ENCODE measurements at places on chromosomes 1 and 21.

GRCh38 chr1:31214316-31215064 is 25.2 kb downstream of the NKAIN1 start:
- no peak for DNase-seq

- no peak for DNase-seq
These were observed 48.3 kb downstream of the CD46 start for GRCh38 chr1:207799989-207800648.

GRCh38 chr1:173191011-173191705 is 16.0 kb downstream of the TNFSF4 start:
- DNase-seq = no peak

DNA sequence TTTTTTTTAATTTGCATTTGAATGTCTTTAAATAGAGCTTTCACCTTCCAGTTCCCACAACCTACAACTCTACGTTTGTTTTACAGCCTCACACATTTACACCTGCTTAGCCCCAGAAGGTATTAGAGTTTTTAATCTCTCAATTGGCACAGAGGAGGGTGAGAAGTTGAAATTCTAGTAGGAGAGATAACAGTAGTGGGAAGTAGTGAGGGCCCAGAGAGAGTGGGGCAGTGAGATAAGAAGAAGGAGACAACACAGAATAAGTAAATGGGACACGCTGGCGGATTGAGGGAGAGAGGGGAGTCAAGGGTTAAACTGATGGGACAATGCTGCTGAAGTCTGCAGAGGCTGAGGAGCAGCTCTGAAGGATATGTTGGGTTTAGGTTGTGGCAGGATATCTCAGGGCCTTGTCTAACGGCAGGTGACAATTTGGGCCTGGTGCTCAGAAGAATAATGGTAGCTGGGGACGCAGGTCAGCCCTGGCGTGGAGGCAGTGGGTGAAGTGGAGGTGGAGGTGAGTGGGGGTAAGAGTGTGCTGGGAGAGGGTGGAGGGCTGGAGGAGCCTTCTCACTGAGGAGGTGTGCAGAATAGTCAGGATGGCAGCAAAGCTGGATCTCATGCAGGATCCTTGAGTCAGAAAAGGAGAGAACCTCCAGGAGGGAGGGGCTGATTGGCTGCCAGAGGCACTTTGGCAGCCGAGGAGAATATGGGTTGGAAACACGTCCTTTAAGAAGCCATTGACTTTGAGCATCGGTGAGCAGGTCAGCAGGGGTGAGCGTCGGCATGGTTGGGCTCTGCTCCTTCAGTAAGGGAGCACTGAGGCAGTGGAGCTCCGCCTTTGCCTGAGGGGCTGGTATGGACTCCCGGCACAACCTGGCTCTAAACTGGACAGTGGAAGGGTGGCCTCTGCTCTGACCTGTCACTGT is 72.9 kb downstream of the SYT6 start:
- DNase-seq = no peak

DNA sequence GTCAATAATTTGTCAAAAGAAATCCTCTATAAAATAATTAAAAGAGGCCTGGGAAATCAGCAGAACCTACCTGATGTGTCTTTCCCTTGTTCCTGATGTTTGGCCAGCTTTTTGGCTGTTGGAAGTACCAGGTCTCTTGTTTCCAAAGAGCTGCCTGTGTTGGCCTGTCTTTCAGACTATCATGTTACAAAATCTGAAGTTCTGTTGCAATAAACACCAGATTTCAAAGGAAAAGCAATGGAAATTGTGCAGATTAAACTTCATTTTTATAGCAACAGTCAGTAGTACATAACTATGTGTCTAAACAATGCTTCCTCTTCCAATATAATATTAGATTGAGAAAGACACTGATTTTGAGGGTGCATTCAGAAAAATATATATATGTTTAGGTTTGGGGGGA is 647.2 kb upstream of the CXADR start:
- DNase-seq = no peak

DNA sequence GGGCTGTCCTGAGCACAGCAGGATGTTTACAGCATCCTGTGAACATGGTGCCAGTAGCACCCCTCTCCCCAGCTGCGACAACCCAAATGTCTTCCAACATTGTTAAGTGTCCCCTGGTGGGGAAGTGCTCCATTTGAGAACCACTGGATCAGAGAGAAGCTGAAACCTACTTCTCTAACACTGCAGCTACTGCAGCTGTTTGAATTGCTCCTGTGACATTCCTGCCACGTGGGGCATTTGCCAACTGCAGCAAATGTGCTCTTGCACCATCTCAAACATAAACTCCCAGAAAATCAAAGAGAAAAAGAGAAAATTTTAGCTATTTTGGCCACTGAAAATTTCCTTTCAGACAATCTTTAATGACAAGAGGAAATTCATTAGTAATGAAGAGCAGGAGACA is 11.0 kb downstream of the SLC2A5 start:
- no peak for DNase-seq

GRCh38 chr1:241612533-241613477 is 27.4 kb downstream of the CHML start:
- DNase-seq = no peak

GRCh38 chr1:30919025-30919881 is 10.7 kb upstream of the SDC3 start:
- DNase-seq = no peak

- DNase-seq = no peak
These were observed 6.2 kb upstream of the PRDM16 start for GRCh38 chr1:3062616-3063378.

GRCh38 chr1:3453203-3453761 is 1.2 kb upstream of the ARHGEF16 start:
- no peak for DNase-seq

DNA sequence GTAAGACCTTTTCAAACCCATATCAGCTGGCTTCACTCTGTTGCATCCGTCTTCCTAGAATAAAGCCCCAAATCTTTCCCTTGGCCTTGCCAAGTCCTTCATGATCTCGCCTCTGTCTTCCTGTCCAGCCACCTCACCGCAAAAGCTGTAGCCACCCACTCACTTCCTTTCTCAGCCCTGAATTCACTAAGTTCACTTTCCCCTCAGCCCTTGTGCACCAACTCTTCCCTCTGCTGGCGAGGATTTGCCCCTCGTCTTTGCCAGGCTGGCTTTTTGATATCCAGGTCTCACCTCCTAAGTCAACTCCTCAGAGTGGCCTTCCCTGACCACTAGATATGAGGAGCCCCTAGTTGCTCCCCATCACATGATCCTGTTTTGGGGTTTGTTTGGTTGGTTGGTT is 3.9 kb upstream of the COL16A1 start:
- no peak for DNase-seq

GRCh38 chr1:112904071-112904830 is 51.7 kb downstream of the SLC16A1 start:
- DNase-seq = no peak

- DNase-seq = no peak
These were observed 1353.9 kb downstream of the NCAM2 start for GRCh38 chr21:22352088-22352487.

- no peak for DNase-seq
These were observed 35.4 kb upstream of the CD1D start for GRCh38 chr1:158145173-158145719.

DNA sequence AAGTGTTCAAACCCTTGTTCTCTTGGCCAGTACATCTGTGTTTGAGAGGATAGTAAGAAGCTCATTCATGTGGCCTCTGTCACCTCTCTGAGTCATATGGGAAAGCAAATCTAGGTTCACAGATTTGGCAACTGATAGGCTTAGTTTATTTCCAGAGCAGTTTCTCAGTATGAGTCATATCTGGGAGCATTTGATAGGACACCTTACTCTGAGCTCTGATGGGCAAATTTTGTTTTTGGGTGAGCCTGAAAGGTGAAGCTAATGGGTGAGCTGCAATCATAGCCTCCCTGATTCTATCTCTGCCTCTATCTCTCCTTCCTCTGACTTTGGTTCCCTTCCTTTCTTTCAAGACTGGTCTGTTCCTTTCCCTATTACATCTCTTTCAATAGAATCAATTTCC is 134.4 kb downstream of the S1PR1 start:
- no peak for DNase-seq

GRCh38 chr1:203049576-203050180 is 23.4 kb downstream of the PPFIA4 start:
- no peak for DNase-seq

DNA sequence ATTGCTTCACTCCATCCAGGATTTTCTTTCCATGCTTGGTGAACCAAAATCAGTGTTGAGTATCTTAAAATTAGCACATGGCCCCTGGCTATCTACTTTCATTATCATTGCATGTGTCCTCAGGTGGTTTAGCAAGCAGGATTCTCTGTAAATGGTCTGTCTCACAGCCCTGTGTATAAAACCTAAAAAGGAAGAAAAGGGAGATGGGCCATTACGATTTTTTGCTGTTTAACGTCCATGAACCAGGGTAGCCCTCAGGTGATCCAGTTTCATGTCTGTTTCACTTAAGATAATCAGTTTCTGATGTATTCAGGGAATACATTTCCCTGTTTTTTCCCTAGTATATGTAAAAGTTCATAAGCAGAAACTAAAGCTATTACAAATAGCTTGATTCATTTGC is 238.2 kb downstream of the NFIA start:
- DNase-seq = no peak

DNA sequence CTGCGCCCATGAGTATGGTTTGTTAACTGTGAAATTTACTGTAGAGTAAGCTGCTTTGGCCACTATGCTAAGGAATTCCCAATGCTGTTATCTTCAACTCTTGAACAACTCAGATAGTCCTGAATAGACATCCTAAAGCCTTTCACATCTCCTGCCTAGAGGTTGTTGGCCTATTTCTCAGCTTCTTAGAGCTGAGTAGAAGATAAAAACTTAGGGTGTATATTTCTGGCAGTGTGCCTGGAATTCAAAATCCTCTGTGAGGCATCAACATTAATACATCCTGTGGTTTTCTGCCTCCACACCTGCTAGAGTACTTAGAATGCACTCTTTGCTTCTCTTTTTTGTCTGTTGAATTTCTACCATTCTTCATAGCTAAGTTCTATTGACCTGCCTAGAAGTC is 45.8 kb upstream of the RC3H1 start:
- no peak for DNase-seq

DNA sequence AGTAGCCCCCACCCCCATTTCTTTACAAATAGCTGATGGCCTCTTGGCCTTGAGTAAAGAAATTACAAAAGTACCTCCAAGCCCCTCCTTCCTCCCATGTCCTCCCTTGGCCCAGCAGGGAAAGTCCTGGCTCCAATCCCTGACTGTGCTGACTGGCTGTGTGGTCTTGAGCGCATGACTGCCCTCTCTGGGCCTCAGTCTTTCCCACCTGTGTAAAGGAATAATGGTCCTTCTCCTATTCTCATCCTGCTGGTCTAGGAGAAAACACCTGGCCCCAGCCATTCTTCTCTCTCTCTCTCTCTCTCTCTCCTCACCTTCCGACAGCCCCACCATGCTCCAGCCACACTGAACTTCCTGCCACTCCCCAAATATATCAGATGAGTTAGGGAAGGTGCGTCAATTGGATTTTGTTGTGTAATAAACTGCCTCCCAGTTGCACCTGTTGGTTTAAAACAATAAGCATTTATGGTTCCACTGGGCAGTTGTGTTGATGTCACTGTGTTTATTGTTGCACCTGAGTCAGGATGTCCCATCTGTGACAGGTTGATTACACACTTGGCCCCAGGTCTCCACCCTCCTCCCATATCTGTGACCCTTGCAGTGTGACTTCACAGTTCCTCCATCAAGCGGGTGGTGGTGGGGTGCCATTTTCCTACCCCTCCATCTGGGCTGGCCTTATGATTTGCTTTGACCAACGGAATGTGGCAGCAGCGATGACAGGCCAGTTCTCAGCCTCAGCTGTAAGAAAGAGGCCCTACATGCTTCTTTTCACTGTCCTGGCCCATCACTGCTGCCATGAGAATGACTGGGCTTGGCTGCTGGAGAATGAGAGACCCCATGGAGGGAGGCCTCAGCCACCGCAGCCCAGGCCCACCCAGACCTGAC is 22.3 kb upstream of the LRP8 start:
- DNase-seq = no peak

- DNase-seq = no peak
These were observed 16.6 kb downstream of the ACTN2 start for GRCh38 chr1:236702791-236703394.

DNA sequence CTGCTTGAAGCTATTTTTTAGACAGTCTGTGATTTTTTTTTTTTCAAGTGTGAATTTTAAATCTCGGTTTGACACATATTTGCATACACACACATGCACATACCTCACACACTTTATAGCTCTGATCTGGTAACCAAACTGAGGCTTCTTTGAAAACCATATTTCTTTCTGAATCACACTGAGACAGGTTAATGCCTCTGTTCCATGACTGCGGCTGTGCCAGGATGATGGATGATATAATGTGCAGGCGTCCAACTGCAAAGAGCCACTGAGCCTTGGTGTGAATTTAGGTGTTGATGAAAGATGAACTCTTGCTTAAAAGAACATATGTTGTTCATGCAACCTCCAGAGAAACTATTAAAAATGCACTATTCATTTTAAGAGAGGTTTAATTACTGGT is 504.0 kb upstream of the OLFM3 start:
- no peak for DNase-seq

DNA sequence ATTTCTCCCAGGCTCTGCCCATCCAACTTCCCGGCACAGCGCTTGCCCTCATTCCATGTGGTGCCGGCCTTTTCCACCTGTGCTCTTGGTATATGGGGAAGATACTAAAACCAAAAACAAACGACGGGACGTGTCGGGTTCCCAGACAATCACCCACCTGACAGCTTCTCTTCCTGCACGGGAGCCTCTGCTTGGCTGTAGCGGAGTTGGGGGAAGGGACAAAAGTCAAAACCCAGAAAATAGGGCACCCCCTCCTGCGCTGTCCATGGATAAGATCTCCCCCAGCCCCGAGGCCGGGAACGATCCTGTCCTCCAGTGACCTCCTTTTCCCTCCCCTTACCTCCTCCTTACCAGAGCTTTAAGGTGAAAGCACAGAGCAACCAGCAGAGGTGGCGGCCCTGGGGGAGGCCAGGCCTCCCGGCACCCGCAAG is 640 bp downstream of the JTB start:
- DNase-seq = no peak

DNA sequence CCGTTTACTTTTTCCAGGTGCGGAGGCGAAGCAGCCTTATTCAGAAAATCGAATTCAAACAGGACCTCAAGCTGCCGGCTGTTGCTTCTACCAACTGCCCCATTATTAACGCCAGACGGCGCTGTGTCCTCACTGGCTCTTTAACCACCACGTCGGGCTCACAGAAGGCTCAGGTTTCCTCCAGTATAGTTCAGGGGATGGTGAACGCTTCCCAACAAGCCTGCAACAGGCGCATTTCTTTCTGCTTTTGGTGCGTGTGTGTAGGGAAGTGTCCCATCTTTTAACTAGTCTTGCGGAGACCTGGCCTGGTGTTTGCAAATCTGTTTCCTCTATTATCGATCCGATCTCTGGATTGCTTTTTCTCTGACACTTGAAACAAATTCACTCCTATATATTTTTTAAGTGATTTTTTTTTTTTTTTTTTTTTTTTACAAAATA is 791 bp upstream of the STUM start:
- no peak for DNase-seq

DNA sequence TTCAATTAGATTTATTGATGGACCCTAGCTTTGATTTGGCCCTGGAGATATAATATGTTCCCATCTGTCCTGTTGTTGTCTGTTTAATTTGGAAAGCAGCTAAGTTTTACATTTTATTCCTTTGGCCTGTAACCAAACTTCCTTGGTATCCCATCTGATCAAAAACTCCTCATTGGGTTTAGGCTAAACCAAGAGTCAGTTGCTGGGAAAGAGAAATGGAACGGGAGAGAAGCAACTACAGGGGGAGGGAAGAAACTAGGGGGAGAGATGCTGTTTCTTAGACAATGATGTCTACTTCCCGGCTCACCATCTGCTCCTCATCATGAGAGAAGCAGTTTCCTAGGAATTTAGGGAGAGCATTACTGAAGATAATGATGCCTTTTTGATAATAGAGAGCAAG is 141.8 kb downstream of the SYT2 start:
- no peak for DNase-seq

All from esophagus squamous epithelium (tissue), 5 donors.